ENCODE measurements at places on chromosomes 1 and 21.

GRCh38 chr1:242535986-242536385 is 11.5 kb upstream of the PLD5 start:
- no peak for DNase-seq

- DNase-seq, result no peak
These were observed 22.8 kb downstream of the NEK7 start for GRCh38 chr1:198179556-198179981.

DNA sequence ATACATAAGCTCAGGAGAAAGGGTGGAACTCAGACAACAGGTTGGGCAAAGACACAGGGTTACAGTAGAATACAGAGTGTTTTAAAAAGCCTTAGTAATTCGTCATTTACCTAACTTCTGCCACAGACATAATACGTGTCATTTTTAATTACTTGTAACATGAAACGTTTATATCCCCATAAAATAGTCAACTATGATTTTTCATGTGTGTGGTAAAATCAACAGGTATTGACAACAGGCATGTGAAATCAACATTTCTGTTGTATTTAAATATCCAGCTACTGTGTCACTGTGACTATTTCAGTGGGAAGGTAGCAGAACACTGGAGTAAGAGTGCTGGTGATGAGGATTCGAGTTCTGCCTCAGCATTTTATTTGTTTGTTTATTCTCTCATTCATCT is 5.7 kb downstream of the FAM163A start:
- no peak for DNase-seq

DNA sequence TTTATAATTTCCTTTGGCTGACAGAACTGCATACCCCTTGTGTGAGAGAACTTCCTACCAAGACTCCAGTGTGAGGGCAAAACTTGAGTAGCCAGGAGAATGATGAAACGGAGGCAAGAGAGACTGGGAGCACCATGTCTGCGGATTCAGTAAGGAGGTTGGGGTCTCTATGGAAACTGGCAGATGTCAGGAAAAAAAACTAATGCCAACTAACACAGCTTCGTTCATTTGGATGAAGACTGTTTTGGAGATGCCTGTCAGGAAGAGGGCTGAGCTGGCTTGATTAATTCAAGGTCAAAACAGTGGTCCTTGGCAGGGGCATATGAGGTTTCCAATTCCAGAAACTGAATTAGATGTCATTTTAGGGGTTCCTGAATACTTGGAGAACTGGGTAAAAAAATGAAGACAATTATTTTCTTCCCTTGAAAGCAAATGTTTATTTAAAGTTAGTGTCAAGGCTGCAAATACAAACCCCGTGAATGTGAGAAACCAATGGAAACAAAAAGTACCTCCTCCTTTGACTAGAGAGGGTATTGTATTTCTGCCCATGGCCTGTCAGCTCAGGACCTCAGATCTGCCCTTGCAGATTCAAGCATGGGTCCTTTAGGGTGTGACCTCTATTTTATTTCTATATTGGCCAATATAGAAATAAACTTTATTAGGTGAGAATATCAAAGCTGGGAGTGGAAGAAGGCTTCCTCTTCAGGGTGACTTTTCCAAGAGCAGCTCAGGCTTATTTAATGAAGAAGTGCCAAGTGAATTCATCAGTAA is 110.5 kb downstream of the MAST2 start:
- no peak for DNase-seq

DNA sequence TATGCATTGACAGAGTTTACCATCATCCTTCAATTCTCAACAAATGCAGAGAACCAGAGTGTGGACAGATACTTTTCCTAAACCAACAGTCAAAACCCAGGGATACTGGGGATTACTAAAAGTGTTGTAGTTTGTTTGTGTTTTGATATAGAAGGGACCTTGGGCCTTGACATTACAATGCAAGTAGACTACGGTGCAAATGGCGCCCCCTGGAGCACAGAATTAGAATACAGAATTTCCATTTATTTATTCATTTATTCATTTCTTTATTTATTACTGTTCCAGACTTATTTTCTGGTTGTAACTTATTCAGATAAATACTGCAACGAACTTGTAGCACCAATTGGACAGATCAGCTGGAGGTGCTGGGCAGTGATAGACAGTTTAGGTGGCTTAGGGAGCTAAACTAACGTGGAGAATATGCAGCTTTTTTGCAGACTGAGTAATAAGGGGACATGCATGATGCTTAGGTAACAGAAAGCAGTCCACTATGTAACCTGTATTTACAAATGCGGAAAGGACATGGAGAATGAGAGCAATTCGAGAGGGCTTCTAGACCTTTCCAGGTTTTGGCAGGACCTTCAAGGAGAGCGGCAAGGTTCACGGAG is 42.6 kb downstream of the KIRREL1 start:
- no peak for DNase-seq

All from NCI-H187 (cell line).